ENCODE measurements at places on chromosomes 1 and 21. TPM values are rescaled to one million over a fixed set of nuclear protein-coding genes. Genes with fewer than 3 reads are reported as not detected.

Gene ZNF648
- total RNA-seq = not detected

GRCh38 chr1:179996099-179996498, 41.5 kb downstream of the CEP350 start:
- no peak for DNase-seq

Gene VAV3
- total RNA-seq = 101 TPM

DNA sequence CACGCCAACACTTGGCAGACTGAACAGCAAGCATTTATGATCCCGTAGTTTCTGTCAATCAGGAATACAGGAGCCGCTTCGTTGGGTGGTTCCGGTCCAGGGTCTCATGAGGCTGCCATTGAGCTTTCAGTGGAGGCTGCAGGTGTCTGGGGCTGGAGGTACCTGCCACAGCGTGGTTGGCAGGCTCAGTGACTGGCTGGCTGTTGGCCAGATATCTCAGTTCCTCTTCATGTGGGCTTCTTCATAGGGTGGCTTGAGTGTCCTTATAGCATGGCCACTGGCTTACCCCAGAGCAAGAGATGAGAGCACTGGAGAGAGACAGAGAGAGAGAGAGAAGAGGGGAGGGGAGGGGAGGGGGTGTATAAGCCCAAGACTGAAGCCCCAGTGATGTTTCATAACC, 29.3 kb downstream of the PIK3CD start:
- DNase-seq = no peak

Gene FMO2
- total RNA-seq = 1.2 TPM

Gene ANGPTL1
- total RNA-seq = 18.4 TPM

Gene CYP4Z1
- 0.55 TPM for total RNA-seq

DNA sequence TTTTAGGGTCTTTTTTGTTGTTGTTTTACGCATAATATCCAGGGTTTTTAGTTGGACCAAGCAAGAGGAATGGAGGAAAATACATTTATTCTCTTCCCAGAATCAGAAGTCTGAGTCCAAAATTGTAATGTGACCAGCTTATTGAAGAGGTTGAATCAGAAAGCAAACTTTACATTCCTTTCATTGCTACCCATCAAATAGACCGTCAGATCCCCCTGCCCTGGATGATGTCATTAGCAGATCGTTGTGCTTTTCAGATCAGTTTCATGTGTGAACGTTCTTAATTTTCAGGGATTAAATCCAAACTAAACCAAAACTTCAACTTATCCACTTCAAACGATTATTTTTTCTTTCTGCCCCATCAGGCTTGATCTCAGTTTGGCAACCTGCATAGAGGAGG, 85.7 kb upstream of the NGF start:
- DNase-seq = no peak

GRCh38 chr1:156123356-156124196, 9.1 kb downstream of the LMNA start:
- peak; percentile 94 for DNase-seq

DNA sequence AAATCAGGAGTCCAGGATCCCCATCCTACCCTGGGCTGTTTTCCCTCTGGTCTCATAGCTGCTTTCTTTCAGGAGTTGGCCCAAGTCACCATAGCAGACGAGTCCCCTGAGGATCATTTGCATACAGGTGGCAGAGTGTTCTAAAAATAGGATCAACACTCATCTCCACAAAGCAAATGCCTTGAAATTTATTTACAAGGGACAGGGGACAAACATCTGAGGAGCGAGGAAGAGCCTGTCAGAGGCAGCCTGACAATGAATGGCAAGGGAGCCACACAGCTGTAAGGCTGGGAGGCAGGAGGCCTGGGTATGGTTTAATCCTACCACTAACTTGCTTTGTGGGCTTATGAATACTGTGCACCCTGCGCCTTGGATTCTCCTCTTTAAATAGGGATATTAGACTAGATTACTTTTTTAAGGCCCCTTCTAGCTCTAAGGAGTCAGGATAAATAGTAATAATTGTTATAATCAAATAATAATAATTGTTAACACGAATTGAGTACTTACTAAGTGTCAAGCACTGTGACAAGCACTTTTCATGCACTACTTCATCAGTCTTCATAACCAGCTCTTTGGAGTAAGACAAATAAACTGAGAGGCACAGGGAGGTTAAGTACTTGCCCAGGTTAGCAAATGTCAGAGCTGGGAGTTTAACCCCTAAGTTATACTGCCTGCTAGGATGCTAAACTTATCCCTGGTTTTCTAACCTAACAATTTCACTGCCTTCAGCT, 34.5 kb downstream of the RAB3B start:
- no peak for DNase-seq

DNA sequence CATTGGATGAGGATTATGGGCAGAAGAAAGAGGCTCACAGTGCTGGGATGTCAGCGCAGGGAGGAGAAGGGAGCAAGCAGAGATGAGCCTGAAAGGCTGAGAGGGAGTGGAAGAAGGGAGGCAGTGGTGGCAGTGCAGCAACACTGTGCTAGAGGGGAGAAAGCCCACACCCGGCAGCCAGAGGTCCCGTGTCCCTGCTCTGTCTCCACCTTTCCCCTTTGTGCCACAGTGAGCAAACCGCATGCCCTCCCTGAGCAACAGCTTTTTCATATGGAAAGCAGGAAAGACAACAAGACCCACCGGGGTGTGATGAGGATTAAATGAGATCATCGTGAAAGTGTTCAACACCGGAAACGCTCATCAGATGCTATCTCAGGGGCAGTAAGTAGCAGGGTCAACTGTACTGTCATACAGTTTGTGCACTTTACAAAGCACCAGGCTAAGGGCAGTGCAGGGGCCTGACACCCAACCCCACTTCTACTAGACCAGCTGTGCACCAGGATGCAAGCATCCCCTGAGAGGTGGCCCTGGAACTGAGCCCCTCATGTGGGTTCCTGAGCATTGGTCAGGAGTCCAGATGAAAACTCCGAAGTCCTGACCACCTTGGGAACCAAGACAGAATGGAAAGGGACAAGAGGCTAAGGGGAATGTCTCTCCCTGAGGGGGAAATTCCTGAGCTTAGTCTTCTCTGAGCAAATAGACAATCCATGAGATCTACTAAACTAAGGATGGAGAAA, 9.1 kb downstream of the NHLH1 start:
- DNase-seq = no peak

- DNase-seq = no peak
Measured at GRCh38 chr1:211656728-211657127, 18.7 kb downstream of the NEK2 start.

Gene THEM5
- total RNA-seq = not detected

GRCh38 chr1:45198185-45198584, 8.2 kb downstream of the ZSWIM5 start:
- no peak for DNase-seq

GRCh38 chr1:200771625-200772555, 33.2 kb downstream of the CAMSAP2 start:
- DNase-seq = no peak

Gene CRNN
- not detected for total RNA-seq

DNA sequence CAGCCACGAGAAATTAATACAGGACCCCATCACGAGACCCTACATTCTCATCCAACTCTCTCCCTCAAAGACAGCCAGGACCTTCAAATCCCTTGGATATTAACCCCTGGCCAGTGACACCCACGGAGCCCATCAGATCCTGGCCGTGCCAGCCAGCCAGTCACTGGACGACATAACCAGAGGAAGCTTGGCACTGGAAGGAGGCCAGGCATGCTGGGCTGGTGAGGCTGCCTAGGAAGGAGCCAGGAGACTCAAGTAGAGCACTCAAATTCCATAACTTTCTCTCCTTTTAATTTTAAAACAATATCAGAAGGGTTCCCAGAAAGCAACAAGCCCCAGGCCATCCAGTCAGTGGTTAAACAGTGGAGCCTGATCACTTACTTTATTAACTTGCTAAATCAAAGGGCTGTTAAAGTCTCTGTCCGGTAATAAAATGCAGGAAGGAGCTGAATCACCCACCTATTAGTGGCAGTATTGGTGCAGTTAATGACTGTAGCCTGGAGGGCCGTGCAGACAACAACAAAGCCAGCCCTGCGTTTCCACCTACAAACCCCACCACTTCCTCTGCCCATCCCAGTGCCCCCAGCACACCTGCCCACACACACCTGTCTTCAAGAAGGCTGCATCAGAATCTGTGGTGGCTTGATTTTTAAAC, 78.0 kb downstream of the HIVEP3 start:
- no peak for DNase-seq

GRCh38 chr1:29331729-29332128, 95.4 kb downstream of the PTPRU start:
- no peak for DNase-seq

DNA sequence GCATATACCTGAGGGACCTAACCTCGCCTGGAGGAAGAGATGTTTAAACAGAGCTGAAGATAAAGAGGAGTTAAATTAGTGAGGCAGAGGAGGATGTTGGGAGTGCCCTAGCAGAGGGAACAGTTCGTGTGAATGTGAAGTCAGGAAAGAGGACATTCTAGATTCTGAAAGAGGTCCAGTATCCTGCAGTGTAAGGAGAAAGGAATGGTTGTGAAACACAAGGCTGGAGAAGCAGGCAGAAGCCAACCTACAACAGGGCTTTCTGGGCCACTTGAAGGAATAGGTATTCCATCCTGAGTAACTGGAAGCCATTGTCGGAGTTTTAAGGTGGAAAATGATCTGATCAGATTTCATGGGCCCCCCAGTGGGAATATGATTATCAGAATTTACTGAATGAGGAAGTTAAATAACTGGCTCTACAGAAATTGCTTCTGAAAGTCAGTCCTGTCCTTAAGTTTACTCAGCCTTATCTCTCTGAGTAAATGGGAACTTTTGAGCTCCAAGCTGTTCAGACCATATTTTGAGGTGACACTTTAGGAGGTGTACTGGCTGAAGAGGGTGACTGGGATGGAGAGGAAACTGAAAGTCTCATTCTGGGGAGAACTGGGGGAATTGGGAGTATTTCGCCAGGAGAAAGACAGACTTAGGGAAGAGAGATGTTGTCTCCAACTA, 24.4 kb upstream of the FAAH start:
- DNase-seq = no peak

DNA sequence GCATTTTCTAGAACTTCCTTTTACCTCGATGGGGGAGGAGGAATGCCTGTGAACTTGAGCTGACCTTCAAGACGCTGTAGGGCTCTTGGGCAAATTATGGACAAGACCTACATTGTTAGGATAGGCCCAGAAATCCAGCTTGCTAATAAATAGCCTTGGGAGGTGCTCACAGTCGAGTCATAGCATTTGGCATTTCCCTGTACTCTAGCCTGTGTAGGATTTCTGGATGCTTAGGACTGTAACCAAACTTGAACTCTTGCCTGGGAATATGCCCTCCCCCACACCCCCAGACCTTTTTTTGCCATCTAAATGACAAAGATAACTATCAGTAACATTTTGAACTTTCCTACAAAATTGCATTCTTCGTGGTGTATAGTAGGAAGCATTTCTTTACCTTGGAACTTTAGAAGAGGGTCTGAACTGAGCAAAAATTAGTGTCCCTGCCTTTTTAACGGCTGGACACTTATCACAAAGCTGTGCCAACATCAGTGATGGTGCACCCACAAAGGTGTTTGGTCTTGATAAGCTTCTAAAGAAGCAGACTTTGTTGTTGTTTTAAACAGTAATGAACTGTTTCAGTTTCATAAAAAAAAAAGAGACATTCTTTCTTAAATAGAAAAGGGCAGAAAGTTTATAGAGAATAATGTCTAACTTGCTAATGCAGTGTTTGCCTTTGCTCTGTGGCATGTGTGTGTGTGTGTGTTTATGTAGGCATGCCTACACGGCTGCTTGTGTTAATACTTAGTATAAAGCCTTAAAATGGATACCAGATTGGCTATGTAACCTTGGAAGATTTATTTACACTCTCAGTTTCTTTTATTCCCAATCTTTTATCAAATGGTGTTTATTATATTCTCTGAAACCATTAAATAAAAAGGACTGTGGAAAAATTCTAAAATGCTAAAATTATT, 88.2 kb downstream of the NFIA start:
- no peak for DNase-seq

DNA sequence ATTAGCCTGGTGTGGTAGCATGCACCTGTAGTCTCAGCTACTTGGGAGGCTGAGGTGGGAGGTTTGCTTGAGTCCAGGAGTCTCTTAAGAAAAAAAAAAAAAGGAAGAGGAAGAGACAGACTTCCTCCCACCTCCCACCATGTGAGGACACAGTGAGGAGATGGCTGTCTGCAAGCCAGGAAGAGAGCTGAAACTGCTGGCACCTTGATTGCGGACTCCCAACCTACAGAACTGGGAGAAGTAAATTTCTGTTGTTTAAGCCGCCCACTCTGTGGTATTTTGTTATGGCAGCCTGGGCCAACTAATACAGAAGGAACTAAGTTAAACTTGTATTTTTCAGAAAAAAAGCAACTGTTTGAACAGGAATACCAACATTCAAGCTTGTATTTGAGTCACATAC, 21.7 kb downstream of the DOP1B start:
- no peak for DNase-seq

DNA sequence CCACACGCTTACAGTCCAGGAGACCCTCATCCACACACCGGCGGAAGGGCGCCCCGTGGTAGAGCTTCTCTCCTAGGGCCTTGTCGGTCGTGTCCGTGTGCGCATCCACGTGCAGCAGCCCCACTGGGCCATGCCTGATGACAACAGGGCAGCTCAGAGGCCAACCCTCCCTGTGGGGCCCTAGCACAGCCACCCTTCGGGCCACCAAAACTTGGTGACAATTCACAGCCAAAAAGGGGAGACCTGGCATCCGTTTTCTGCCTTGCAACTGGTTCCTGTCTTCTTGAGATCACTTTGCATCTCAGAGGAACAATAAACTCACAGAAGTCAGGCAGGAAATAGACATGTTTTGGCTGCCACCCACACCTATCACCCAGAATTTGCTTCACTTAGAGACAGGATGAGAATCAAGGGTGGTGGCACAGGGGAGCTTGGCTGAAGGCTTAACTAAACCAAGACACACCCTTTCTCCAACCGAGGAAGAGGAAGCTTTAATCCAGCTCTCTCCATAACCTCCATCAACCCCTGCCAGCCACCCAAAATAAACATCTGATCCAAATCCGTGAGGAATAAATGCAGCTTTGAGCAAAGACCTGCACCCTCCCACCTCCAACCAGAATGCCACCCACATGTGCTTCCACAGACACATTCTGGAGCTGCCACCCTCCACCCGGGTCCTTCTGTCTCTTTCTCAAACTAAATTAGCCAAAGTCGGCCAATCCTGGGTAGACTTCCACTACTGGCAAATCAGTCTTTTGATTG, 5.7 kb downstream of the AGMAT start:
- DNase-seq = peak; percentile 57

DNA sequence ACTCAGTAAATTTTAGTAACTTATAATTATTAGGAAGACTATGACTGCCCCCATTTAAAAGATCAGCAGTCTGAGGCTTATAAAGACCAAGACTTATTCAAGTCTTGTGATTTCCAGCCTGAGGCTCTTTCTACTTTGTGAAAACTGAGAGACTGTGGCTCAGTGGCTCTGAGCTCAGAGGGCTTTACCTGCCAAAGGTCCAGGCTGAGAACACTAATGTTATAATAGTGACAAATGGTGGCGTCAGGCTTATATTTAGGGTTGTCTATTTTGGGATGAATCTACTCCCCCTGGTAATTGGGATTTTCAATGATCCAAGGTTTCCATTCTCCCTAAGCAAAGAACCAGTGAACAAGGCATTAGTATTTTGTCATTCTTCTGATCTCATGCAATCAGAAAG, 42.6 kb upstream of the EPS15 start:
- DNase-seq = no peak

DNA sequence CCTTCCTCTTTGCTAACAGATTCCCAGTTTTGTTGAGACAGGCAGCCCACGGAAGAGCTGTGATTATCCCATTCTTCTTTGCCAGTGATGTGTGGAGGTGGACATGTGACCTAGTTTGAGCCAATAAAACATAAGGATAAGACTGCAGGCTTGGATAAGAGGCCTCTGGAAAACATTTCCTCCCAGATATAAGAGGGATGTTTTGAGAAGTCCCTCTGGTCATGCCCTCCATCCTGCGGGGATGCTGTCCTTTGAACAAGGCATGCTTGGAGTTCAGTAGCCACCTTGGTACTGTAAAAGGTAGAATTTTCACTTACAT, 155.7 kb downstream of the TM2D1 start:
- DNase-seq = no peak

Gene DSTYK
- total RNA-seq = 13.9 TPM
